ENCODE measurements at places on chromosomes 3 and 15.
A peak's percentile ranks its signal among the peaks of the same experiment; 100 is the strongest.

- no peak for DNase-seq
Measured at GRCh38 chr3:134874737-134875413, 79.8 kb downstream of the EPHB1 start.

- no peak for DNase-seq
Measured at GRCh38 chr3:107710851-107711250, 188.1 kb downstream of the BBX start.

- no peak for DNase-seq
Measured at GRCh38 chr3:52366527-52366926, 50.4 kb downstream of the DNAH1 start.

DNA sequence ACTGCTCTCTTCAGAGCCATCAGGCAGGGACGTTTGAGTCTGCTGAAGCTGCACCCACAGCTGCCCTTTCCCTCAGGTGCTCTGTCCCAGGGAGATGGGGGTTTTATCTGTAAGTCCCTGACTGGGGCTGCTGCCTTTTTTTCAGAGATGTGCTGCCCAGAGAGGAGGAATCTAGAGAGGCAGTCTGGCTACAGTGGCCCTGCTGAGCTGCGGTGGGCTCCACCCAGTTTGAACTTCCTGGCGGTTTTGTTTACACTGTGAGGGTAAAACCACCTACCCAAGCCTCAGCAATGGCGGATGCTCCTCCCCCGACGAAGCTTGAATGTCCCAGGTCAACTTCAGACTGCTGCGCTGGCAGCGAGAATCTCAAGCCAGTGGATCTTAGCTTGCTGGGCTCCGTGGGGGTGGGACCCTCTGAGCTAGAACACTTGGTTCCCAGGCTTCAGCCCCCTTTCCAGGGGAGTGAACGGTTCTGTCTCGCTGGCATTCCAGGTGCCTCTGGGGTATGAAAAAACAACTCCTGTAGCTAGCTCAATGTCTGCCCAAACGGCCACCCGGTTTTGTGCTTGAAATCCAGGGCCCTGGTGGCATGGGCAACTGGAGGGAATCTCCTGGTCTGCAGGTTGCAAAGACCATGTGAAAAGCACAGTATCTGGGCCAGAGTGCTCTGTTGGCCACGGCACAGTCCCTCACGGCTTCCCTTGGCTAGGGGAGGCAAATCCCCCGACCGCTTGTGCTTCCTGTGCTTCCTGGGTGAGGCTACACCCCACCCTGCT, 21.1 kb upstream of the ST6GAL1 start:
- DNase-seq: no peak

GRCh38 chr3:13685721-13686120, 136.8 kb downstream of the FBLN2 start:
- DNase-seq: no peak

DNA sequence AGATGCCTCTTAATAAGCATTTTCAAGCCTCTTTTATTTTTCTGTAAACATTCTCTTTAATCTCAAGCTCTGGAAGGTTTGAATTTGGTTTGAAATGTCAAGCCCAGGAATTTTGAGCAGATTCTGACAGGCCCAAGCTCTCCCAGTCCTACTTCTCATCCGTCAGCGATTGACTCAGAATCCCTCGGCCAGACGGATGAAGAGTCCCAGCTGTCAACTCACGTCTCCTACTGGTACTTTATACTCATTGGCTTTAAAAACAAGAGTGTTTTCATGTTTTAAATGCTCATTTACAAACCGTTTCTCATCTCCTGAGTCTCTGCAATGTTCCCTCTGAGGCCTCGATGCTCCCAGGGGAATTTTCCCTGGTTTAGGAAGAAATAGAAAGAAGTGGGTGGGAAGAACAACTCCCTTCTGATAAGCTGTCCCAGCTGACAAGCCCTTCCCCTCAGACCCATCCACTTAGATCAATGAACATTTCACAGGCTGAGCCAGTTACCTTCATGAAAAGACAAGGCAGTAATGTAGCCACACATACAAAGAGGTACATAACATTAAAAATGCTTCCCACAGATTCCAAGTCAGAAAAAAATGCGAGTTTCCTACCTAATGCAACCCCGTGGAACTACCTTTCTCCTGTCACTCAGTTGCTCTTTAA, 478.2 kb upstream of the DPH6 start:
- peak; percentile 15 for DNase-seq

DNA sequence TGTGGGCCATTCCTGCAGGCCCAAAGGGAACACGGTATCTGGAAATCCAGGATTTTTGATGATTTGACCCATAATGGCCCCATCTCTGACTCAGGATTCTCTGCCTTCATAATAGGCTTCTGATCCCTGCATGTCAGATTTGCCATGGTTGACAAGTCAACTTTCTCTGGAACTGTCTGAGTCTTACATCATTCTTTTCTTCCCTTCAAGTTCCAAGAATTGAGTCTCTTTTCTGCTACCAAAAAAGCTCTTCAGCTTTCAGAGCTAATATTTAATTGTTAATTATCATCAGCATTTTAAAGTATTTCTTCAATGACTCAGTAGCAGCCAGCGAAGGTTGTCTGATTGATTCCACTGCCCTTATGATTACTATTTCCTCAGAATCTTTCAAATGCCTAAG, 244.4 kb upstream of the COL8A1 start:
- no peak for DNase-seq

DNA sequence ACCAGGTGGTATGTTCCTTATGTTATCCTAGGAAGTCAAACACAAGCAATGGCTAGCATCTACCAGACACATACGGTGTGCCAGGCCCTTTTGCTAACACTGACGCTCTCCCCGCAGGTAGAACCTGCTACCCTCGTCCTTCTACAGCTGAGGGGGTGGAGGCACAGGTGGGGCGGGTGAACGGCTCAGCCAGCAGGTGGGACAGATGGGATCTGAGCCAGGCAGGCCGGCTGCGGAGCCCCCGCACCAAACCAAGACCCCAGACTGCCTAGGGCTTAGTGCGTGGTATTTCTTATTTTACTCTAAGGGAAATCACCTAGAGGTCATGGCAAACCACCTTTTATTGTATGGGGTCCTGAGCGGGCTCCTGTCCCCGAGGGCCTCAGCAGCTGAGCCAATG, 53.9 kb upstream of the PCSK6 start:
- DNase-seq: no peak

DNA sequence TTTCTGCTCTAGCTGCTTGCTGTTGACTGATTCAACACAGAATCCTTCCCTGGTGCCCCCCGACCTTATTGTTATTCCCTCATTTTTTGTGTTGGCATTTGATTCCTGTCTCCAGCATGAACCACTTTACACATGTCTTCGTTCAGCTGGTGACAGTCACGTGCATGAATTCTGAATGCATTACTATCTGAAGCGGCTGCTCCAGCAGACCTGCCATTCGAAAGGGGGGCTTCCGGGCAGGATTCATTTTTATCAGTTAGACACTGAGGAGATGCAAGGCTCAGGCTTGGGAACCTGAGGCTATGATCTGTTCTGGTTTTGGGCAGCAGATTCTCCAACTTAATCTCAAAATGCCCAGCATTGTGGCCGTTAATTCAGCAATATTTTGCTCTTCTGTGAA, 336.2 kb downstream of the EPHB1 start:
- no peak for DNase-seq

- no peak for DNase-seq
Measured at GRCh38 chr15:90691982-90692773, 25.0 kb upstream of the BLM start.

DNA sequence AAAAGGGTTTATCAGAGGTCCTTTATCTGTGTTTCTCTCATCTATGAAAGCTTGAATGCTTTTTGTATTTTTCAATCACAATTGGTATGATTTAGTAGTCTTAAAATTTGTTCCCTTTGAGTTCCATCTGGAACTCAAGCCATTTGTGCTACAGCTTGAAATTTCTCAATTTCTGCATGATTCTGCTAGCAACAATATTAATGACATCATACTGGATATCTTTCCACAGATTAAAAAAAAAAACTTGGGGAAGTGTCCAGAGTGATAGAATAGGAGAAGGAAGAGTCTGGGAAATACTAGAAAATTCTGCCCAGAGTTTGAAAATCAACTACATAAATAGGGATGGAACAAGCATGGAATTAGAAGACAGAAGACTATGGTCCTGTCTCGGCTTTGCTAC, 9.3 kb upstream of the FBN1 start:
- no peak for DNase-seq

DNA sequence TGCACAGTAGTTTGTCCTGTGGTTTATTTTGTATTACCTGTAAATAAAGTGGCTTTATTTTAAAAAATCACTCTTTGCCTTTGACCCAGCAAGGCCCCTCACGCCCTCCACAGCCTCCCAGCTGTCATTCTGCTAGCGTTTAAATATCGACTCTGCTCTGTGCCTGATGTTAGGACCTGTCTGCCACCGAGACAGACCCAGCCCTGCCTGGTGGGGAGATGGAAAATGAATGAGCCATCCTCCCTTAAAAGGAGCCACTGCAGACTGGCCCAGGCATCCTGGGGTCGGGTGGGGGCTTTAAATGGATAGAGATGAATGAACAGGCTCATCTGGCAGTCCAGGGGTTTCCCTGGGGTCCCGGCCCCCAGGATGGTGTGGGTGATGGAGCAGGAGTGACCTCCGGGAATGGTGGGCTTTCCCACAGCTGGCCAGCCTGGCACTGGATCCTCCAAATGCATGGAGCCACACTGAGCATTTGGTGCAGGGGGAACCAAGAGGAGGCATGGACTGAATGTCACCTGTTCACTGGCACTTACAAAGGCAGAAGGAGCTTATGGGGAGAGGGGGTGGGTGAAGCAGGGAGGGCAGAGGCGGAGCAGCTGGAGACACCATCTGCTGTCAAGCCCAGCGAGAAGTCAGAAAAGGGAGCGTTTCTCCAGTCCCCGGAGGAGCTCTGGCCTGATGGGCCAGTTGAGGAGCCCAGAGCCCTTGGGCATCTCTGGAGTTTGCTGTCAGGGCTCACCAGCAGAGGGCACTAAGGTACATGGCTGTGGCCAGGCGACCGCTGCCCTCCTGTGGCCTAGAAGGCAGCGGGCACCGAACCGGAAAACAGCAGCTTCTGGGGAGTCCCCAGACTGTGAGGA, 11.9 kb downstream of the GRM2 start:
- peak; percentile 96 for DNase-seq

GRCh38 chr3:156705761-156706616, 31.6 kb downstream of the TIPARP start:
- DNase-seq: no peak

DNA sequence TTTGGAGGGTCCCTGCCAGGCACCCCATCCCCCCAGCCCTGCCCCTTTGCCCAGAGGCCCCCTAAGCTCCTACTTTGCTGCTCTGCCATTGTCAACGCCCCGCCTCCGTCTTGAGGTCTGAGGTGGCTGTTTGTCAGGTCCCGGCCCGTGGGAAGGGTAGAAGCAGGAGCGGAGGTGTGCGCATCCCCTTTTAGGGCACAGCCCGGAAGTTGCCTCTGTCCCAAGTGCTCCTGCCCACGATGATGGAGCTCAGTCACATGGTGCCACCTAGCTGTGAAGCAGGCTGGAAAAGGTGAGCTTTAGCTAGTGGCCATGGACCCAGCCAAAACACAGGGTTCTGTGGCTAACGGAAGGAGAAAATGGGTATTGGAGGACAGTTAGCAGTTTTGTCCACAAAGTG, 28.5 kb upstream of the LCTL start:
- no peak for DNase-seq

DNA sequence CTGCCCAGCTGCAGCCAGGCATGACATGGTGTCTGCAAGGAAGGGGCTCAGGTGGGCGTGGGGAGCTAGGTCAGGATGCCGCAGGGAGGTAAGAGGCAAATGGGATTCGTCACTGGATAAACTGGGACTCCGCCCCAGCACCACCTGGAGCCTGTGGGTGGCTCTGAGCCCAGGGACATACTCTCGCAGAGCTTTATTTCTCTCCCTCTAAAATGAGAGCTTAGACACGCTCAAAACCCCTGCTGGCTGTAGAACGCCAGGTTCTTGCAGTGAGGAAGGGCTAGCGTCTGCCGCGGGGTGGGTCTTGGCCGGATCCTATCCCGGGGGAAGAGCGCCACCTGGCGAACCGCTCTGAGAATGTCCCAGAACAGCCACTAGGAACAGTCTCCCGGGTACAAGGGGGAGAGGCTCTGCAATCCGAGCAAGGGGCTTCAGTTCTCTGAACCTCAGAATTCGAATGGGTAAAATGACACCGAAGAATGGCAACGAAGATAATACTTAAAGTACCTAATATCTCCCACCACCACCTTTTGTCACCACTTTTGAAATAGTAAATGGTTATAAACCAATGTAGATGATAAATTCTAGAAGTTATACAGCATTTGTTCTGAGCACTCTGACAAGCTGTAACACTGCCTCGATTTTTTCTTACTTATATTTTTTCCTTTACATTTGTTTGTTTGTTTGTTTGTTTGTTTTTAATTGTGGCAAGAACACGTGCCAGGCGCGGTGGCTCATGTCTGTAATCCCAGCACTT, 53.2 kb upstream of the SRGAP3 start:
- DNase-seq: peak; percentile 89

GRCh38 chr3:143535994-143536784, 312.1 kb downstream of the SLC9A9 start:
- DNase-seq: no peak

DNA sequence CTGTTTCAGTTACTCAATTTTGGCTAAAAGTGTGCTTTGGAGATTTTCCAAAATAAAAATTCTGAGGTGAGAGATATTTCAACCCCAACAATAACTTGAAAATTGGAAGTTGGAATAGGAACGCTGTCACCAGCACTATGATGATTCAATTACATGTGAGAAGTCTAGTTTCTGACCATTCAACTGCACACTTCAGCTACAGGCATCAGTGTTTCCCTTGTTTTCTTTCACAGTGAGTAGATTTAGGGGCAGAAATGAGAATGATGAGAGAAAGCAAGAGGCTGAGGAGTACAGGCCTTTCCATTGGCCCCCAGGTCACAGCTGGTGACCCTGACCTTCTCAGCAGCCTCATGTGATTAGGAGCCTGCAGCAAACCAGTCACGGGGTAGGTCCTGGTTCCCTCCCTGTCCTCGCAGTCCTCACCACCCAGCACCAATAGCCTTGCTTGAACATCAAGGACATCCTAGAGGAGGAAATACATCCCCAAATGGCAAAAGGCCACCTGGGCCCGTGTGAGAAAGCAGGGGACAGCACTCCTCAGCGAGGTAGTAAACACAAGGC, 10.0 kb upstream of the FILIP1L start:
- DNase-seq: no peak

DNA sequence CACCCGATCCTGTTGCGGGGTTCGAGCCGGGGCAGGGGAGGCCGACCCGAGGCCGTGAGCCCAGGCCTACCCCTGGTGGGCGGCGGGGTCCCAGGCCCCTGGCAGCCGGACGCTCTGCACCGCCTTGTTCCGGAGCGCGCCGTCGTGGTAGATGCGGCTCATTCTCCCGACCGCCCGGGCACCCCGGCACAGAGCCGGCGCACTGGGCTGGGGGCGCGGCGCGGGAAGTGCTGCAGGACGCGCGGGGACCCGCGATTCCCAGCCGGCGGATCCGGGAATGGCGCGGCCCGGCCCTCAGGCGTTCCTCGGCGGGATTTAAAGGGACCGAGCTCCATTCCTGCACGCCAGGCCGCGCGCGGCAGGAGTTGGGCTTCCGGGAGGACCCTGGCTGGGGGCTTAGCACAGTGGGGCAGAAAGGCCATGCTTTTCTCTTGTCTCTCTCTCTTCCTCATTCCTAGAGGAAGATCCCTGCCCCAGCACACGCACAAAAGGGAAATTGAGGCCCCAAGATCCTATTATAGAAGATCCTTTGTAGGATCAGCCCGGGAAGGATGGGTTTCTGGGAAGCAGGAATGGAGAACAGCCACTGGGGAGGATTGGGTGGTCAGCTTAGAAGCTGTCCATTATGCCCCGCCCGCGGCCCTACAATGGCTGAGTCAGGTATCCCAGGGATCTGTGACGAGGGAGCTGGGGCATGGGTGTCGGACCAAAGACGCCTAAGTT, at the start of gene ARPIN:
Gene ARPIN (minus strand): TSS at position 279 of the 723 bp plus-strand sequence. CDS start 117 bp downstream, at position 162.
- DNase-seq: peak; percentile 64

Data from NCI-H82 (cell line).